SW 1271 (cell line): ENCODE measurements at places on chromosomes 1 and 21.

GRCh38 chr1:213162338-213162737, 111.3 kb downstream of the RPS6KC1 start:
- DNase-seq: no peak

DNA sequence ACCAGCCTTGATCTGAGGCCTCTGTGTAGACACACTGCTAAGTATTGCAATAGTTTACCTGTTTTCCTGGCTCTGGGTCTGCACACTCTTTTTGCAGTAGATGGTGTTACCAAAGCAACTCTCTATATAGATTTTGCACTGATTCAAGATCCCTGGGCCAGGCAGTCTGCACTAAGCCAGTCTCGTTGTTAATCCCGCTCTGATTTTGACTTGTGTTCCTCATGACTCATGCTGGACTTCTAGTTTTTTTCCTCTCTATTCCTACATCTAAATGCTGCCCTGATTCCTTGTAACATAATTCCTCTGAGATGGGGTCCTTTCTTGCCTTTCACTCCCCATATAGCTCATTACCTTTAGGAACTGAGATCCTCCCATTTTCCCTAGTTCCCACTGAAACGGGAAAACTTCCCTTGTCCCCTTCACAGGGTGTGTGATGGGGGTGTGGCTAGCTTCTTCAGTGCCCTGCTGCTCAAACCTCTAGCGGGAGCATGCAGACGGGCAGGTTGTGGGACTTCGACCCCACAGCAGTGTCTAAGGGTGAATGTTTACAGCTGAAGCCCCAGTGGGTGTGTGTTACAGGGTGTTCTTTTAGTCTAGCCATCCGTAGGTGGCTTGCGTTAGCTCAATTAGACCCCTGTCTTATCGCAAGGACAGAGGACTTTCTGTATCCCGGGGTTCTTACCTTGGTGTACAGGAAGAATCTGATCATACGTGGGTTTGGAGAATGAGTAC, 106.5 kb upstream of the RAB3GAP2 start:
- DNase-seq: no peak

DNA sequence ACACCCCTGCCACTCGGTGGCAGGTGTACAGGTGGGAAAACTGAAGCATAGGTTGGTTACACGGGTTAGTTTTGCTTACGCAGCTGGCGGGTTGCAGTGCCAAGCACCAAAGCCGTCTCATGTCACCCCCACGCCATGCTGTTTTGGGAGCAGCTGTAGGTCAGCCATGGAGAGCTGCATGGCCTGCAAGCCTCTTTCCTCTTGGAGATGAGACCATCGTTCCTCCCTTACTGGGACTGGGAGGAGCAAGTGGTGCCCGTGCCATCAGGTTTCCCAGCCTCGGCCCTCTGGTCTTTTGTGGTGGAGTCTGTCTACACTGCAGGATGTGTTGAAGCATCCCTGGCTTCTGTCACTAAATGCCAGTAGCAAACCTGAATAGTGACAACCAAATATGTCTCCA, 46.9 kb downstream of the AJAP1 start:
- no peak for DNase-seq

- DNase-seq: no peak
Observed at GRCh38 chr1:155396874-155397476, 76.3 kb downstream of the RUSC1 start.

DNA sequence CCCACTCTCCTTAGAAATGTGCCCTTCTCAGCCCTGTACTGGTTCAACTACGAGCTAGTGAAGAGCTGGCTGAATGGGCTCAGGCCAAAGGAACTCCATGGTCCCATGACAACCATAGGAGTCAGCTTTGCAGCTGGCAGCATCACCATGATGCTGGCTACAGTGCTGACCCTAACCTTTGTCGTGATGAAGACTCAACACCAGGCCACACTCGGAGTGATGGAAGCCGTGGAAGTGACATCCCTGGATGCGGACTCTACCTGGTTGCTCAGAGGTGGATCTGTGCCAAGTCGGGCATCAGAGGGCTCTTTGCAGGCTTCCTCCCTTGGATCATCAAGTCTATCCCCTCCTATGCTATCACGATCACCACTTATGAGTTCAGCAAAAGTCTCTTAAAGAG, 11.6 kb downstream of the KDM5B start:
- no peak for DNase-seq

DNA sequence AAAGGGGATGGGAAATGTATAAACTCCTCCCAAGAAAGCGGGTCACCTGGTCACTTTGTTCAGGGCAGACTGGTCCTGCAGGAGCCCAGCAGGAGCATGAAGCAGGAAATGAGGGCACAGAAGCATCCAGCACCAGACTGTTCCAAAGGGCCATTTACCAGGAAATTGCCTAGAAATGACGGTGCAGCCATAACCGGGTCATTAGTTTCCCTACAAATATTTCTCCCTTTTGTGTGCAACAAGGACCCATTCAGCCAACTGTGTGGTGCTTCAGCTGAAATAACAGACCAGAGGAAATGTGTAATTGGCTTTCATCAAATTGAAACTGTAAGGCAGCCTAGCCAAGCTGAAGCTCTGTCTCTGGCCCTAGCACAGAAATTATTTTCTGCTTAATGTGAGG, 7.6 kb upstream of the CTTNBP2NL start:
- no peak for DNase-seq
